ENCODE measurements at places on chromosomes 1 and 21.

DNA sequence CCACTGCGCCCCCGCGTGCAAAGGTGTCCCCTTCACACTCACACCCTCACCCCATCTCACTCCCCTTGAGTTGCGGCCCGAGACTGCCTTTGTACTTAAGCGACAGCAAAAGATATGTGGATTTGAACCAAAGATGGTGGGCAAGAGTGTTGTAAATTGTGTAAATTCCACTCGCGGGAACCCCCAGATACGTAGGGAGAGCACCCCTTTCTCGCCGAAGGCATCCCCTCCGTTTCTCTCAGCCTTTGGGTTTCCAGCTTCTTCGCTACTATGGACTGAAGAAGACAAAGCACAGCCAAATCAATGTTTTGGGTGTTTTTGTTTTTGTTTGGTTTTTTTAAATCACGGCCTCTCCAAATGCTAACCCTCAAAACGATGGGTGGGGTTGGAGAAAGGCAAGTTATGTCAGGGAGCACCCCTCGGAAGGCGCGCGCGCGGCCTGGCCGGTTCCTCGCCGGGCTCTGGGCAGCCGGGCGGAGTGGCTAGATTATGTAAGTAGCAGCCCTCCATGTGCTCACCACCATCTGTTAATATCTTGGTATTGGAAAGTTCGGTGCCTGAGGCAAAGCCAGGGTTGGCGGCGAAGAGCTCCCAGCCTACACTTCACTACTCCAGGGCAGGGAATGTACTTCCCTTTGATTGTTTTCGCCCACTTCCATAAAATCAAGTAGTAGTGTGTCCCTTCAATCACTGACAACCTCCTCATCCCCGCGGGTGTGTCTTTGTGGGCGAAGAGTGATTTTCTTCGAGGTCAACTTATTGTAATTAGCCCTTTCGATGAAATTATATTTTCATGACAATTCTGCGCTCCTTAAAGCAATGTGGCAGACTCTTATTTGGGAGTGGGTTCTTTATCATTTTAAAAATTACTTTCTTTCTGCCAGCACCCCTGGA is 4.0 kb upstream of the PROX1 start:
- H3K4me3 ChIP-seq, result no peak overlapping the region
- peaks cover 91% of the 10 kb centered on the region for H3K27me3 ChIP-seq
- H3K36me3 ChIP-seq, result peaks cover 3% of the 10 kb centered on the region

DNA sequence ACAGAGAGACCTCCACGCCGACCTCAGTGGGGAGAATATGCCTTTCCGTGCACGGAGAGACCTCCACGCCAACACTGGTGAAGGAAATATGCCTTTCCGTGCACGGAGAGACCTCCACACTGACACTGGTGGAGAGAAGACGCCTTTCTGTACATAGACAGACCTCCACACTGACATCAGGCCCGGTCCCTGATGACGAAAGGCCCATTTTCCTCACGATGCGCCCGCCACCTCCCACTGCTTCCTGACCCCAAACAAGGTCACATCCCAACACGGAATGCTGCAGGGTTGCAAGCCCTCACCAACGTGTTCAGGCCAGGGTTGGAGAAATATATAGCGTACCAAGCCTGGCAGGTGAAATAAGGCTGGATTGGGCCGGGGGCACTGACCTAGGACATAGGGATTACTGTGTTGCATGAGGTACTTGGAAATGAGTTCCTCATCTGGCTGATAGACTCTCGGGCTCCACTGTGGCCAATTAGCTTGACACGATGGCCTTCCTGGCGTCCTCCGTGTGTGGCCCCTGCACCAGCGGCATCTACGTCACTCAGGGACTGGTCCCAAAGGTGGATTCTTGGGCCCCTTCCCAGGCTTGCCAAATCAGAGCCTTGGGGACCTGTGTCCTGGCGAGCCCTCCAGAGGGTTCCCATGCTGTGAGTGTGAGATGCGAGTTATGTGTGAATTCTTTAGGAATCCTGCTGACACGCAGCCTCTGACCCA is 16.5 kb upstream of the SUMO3 start:
- H3K36me3 ChIP-seq, result no peaks in the 10 kb centered on the region
- peaks cover 14% of the 10 kb centered on the region for H3K4me1 ChIP-seq
- H3K27ac ChIP-seq, result no peak overlapping the region

DNA sequence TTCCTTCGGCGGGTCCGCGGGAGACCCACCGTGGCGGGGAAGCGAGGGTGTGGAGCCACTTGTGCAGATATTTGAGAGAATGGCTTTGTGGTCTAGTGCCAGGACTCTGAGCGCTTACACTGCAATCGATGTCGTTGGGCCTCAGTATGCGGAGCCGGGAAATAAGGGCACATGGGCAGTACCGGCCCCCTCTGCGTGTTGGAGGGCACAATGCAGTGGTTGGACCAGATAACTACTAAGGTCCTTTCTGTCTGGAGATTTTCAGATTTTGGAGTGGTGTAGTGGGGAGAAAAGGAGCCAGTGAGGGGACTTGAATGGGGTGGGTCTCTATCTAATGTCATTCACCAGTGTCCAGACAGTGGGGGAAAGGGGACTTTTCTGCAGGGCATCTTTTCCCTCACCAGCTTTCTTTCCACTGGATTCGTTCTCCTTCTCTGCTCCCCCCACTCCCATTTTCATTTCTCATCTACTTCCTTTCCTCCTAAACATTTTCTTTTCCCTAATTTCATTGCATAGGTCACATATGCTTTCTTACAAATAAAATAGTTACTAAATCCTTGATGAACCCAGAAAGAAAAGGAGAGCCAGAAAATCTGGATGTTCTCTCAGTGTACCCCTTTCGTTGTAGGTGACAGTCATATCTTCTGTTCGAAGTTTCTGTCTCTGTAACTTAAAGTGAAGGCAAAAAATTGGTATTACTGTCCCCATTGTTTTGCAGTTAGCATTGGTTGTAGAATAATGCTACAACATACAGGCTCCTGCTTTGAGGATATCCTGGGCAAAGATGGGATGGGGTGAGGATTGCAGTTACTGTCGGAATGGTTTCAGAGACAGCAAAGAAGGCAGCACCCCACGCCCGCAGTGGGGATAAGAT is 1.4 kb downstream of the ATF3 start:
- H3K27ac ChIP-seq, result peak overlapping the region; percentile 59
- peaks cover 52% of the 10 kb centered on the region for H3K4me1 ChIP-seq
- H3K36me3 ChIP-seq, result peaks cover 23% of the 10 kb centered on the region
- no peak for DNase-seq

- H3K27me3 ChIP-seq, result peaks cover 2% of the 10 kb centered on the region
- H3K27ac ChIP-seq, result no peak overlapping the region
- H3K36me3 ChIP-seq, result no peaks in the 10 kb centered on the region
- H3K4me1 ChIP-seq, result no peaks in the 10 kb centered on the region
- no peak overlapping the region for H3K4me3 ChIP-seq
- no peak for DNase-seq
Observed at GRCh38 chr1:245461681-245462080, 306.9 kb downstream of the KIF26B start.

GRCh38 chr1:26278303-26278702 is 1.6 kb upstream of the SH3BGRL3 start:
- peak overlapping the region; percentile 97 for H3K27ac ChIP-seq
- H3K4me1 ChIP-seq, result peaks cover 71% of the 10 kb centered on the region
- DNase-seq, result no peak
- no peaks in the 10 kb centered on the region for H3K27me3 ChIP-seq
- peak overlapping the region; percentile 41 for H3K4me3 ChIP-seq

DNA sequence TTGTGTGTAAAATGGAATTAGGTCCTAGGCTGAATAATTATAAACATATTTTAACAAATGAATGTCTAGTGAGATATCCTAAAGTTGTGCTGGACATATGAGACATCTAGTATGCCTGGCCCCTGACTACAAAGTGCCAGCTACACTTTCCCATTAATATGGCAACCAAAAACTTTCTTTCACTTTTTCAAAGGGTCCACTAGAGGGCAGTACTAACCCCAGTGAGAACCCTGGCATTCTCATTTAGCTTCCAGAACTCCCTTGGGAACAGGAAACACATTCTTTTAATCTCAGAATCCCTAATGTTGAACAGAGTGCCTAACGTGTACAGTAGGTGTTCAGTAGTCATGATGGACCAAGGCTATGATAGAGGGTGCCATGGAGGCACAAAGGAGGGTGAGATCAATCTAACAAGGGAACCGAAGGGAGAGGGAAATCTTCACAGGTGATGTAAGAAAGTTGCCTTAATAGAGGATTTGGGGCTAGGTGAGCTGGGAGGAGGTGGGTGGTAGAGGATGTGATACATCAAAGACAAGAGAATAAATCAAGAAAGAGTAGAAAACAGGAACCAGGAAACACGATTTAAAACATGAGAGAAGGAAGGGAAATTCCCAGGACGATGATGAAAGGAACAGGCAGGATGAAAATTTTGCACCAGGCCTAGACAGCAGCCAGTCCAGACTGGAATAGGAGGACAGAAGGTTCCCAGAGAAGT is 41.6 kb downstream of the NSL1 start:
- no peak overlapping the region for H3K27ac ChIP-seq
- no peaks in the 10 kb centered on the region for H3K27me3 ChIP-seq
- H3K36me3 ChIP-seq, result peaks cover 32% of the 10 kb centered on the region
- DNase-seq, result no peak

DNA sequence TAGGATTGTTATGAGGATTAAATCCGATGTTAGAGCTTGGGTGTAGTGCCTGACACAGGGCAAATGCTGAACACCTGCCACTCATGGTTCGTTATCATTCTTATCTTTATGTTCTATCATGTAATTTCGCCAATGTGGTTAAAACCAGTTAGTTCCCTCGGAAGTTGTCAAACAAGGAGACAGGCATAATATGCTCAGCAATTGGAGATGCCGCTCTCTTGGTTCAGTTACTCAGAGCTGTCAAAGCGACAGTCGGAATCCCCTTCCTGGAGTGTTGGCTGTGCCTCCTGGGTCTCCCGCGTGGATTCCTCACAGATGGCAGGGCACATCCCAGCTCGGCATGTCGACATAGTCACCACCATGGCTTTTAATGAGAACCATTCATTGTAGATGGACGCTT is 192.2 kb downstream of the ROR1 start:
- no peak overlapping the region for H3K4me3 ChIP-seq
- DNase-seq, result no peak
- H3K27me3 ChIP-seq, result peaks cover 17% of the 10 kb centered on the region
- no peaks in the 10 kb centered on the region for H3K36me3 ChIP-seq

DNA sequence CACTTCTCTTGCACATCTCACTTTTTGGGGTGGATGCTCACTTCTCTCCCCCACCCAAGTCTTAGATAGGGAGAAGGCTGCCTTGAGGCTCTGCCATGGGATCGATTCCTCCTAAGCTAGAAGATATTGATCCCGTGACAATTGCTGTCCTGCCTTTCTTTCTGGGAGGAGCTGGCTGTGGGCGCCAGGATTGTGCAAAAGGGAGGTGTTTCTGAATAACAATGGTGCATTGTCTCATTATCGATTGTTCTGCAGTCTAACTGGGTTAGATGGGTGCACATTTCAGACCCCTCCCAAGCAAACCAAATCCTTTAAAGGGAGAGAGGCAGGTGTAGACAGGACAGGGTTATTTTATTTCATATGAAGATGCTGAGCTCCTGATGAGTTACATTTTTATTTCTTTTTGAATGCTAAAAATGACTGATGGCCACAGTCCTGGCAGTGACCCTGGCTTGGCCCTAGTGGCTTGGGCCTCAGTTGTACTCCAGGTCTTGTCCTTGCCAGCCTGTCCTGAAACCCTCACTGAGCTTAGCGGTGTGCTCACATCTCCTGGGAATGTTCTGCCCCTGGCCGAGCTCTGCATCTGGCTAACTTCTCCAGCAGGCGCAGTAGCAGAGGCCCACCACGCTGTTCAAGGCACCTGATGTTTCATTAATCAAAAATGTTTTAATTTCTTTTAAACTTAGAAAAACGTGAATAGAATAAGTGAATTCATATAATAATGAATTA is 99.0 kb upstream of the KAZN start:
- H3K4me3 ChIP-seq, result no peak overlapping the region
- H3K27ac ChIP-seq, result no peak overlapping the region
- H3K36me3 ChIP-seq, result no peaks in the 10 kb centered on the region
- peaks cover 2% of the 10 kb centered on the region for H3K27me3 ChIP-seq

GRCh38 chr1:101938681-101939080 is 58.0 kb downstream of the OLFM3 start:
- H3K36me3 ChIP-seq, result no peaks in the 10 kb centered on the region
- H3K27ac ChIP-seq, result no peak overlapping the region
- no peaks in the 10 kb centered on the region for H3K27me3 ChIP-seq

DNA sequence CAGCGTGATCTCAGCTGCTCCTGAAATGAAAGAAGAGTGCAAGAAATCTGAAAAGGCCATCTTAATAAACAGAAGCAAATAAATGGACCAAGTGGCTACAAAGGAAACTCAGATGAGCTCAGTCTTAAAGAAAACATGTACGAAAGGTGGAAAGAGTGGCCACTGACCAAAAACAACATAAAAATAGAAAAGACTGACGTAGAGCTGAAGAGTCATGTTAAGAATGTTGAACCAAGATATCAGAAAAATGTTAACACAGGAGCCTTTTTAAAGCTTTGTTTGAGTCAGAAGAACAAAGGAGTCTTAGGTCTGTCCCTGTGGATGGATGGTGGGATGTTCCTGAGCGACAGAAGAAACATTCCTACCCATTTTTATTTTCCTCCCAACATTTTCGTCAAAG is 30.8 kb upstream of the ZNF648 start:
- no peak overlapping the region for H3K4me3 ChIP-seq
- no peaks in the 10 kb centered on the region for H3K36me3 ChIP-seq
- no peak overlapping the region for H3K27ac ChIP-seq
- no peak for DNase-seq
- peaks cover 20% of the 10 kb centered on the region for H3K27me3 ChIP-seq

DNA sequence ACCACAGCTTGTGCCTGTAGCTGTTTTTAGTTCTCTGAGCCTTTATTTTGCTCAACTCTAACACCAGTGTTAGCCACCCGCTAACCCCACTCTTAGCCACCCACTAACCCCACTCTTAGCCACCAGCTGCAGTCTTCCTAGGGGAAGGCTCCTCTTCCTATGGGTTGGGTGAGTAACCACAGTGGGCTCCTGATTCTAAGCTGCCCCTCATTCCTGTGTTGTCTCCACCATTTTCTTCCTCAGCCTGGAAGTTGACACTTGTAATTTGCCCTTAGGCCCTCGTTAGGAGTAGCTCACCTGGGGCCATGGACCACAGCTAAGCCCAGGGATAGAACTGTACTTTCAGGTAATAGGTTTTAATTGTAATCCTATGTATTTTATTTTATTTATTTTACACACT is 782.9 kb upstream of the TPTE start:
- H3K4me1 ChIP-seq, result no peaks in the 10 kb centered on the region
- H3K4me3 ChIP-seq, result no peak overlapping the region
- no peak overlapping the region for H3K27ac ChIP-seq
- no peak for DNase-seq
